ENCODE measurements at places on chromosomes 3 and 15.

GRCh38 chr3:19799115-19799514 lies 134.9 kb downstream of the EFHB start:
- no peak for DNase-seq

DNA sequence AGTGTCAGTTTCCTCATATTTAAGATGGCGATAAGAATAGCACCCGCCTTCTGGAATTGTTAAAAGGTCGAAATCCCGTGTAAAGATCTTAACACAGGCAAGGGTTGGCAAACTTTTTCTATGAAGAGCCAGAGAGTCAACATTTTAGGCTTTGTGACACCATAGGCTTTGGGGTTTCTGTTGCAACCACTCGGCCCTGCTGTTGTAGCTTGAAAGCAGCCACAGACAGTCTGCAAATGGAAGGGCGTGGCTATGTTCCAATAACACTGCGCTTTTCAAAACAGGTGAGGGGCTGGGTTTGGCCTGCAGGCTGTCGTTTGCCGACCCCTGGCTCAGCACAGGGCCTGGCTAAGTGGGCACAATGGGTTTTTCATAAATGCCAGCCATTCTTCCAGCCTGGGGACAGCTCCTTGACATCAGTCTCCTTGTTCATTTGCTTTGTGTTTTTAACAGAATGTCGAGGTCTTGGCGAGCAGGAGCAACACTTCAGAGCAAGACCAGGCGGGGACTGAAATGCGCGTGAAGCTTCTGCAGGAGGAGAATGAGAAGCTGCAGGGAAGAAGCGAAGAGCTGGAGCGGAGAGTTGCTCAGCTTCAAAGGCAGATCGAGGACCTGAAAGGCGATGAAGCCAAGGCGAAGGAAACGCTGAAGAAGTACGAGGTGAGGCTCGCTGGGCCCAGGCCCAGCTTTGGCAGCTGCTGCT lies 75.2 kb upstream of the MYZAP start:
- DNase-seq = no peak

DNA sequence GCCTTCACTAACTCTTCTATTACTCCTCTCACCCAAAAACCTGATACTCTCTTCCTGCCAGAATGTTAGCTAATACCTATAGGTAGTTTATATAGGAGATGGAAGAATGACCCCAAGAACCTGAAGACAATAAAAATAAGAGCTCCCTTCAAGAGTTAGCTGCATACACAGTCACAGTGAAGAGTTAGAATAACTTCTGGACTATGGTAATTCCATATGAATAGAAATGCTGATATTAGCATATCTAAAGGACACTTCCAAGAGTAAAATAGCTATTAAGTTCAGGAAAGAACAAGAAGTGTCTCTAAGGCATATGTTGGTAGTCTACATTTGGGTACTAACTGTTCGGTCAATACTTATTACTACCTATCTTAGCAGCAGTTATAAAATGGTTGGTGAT lies 134.2 kb downstream of the VGLL3 start:
- no peak for DNase-seq

GRCh38 chr3:149536429-149536828 lies 61.9 kb downstream of the TM4SF4 start:
- DNase-seq = peak; percentile 55

- no peak for DNase-seq
Measured at GRCh38 chr15:62853841-62854225, 188.7 kb upstream of the TPM1 start.

DNA sequence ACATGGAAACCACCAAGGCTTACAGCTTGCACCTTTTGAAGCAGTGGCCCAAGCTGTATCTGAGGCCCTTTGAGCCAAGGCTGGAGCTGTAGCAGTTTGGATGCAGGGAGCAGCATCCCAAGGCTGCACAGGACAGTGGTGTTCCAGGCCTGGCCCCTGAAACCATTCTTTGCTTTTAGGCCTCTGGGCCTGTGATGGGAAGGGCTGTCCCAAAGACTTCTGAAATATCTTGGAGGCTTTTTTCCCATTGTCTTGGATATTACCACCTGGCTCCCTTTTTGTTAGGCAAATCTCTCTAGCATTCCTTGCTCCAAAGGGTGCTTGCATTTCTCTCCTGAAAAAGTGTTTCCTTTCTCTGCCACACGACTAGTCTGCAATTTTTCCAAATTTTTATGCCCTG lies 302.8 kb upstream of the MDFIC2 start:
- DNase-seq = no peak

DNA sequence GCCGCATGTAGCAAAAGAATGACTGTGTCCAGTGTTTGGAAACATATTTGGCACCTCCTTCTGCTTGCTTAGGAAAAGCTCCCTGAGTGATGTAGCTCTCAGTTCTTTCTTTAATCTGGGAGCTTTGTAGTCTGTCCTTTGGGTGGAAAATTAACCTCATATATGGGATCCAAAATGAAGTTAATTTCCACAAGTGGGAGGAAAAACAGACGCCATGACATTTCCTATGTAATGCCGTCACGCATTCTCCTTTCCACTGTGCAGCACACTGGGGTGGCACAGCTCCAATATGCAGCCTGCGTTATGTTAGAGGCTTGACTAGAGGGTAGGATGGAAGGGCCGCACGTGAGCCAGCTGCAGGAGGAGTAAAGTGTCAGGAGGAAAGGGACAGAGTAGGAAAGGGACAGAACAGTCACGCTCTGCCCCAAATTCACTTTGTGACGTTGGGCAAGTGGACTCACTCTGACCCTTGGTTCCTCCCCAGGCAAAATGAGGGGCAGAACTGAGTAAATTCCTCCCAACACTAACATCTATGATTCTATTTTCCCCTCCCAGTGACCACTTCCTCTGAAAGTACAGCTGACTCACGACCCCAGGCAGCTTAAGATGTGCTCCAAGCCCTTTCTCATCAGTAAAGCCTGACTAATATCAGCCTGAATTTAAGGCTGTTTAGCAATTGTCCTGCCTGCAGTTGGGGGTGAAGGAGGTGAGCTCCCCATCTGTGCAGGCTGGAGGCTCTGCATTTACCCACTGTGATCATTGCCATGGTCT lies 176.5 kb upstream of the PFN2 start:
- peak; percentile 35 for DNase-seq

Data from NCI-H774 (cell line).